SW 1271 (cell line): ENCODE measurements at places on chromosomes 13 and 19.
A peak's percentile ranks its signal among the peaks of the same experiment; 100 is the strongest.

GRCh38 chr13:42119875-42120274, 71.4 kb downstream of the DGKH start:
- no peak for DNase-seq

- DNase-seq: no peak
Measured at GRCh38 chr19:4375164-4376027, 25.0 kb downstream of the SH3GL1 start.

- DNase-seq: no peak
Measured at GRCh38 chr13:71621174-71622124, 245.6 kb downstream of the DACH1 start.

DNA sequence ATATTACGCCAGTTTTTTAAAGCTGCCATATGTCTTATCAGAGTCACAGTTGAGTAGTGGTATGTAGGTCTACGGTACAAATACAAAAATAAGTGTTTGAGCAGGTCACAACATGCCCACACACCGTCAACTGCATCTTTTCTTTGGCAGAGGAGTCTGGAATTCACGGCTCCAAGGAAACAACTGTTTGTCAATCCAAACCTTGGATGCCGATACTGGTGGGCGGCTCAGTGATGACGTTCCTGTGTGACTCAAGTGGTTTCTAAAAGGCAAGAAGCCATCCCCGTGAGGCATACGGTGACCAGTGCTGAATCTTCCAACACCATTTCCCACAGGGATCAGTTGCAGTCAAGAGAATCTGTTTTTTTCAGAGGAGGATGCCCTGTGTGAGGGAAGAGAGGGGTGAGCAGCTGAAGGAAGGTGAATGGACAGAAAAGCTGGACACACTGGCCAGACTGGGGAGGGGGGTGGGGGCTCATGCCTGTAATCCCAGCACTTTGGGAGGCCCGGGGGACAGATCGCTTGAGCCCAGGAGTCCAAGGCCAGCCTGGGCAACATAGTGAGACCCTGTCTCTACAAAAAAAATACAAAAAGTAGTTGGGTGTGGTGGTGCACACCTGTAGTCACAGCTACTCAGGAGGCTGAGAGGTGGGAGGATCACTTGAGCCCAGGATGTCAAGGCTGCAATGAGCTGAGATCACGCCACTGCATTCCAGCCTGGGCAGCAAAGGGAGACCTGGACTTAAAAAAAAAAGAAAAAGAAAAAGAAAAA, 22.8 kb upstream of the CEBPG start:
- no peak for DNase-seq

DNA sequence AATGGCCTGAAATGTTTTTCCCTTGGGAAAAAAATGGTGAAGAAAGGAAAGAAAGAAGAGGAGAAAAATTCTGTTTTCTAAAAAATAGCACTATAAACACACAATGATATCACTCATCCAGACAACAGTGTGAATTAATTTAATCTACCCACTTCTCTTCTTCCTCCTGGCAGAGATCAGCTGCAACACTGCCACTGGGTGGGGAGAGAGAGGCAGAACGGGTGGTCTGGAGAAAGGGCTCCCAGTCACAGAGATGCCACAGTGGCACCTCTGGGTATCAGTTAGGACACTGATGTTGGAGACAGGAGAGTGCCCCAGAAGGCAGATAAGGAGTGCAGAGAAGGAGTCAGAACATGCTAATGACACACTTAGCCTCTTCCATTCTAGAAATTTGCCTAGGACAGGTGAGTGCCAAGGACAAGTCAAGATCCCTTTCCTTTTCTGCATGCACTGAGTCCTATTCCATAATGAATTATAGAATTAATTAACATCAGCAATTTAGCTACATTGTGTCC, 168.6 kb downstream of the SUCLA2 start:
- DNase-seq: no peak

GRCh38 chr19:4773047-4773640, 18.4 kb upstream of the FEM1A start:
- no peak for DNase-seq

DNA sequence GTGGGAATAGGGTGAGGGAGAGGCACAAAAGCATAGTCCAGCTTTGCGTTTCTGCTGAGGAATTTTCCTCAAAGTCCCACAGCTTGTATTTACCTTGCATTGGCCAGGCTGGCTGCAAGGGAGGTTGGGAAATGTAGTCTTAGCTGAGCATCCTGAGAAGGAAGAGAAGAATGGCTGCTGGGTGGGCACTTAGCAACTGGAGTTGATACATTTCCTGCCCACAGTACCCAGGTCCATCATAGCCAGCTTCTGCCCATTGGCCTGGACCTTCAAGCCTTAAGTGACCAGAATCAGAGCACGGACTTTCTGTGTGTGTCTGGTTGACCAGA, 112.4 kb downstream of the SIPA1L3 start:
- no peak for DNase-seq

DNA sequence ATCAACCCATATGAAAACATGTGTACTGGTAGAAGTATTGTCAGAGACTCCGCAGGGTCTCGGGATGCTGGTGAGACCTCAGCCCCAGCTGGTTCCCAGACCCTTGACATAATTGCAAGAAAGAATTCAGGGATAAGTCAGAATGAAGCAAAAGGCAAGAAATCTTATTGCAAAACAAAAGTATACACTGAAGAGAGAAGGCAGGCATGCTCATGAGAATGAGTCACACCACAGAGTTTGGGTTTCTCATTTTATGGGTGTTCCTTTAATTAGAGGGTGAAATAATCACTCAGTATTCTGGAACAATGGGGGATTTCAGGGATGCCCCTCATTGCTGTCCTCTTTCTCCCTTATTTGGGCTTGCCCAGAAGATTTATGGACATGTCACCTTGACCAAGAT, 1423.8 kb upstream of the MIR17HG start:
- DNase-seq: no peak

DNA sequence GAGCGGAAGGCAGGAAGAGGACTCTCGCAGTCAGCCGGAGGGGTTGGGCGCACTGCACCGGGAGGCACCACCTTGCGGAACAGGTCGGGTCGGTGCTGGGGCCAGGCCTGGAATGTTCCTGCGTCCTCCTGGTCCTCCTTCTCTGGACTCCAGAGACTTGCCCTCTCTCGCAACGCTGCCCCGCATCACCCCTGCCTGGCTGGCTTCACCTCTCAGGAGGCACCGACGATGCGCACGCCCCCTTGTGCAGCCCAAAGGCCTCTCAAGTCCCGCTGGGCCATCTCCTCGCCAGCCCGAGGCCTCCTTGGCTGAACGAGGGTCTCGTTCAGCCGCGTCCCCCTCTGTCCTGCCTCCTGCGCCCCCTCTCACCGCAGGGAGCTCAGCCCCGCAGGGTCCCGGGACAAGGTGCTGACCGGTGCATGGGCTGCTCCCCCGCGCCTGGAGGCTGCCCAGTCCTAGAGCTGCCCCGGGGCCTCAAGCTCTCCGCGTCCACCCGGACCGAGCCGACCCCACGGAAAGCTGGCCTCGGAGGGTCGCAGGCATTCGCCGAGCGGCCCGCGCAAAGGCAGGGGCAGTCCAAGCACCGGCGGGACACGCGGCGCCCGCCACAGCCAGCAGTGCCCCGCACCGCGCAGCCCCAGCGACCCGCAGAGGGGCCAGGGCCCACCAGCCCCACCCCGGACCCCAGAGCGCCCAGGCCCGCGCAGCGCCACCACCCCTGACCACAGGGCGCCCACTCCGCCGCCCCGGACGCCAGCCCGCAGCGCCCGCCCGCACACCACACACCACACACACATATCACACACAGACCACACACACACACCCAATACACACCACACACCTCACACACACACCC, 133.8 kb downstream of the CRYL1 start:
- DNase-seq: no peak

DNA sequence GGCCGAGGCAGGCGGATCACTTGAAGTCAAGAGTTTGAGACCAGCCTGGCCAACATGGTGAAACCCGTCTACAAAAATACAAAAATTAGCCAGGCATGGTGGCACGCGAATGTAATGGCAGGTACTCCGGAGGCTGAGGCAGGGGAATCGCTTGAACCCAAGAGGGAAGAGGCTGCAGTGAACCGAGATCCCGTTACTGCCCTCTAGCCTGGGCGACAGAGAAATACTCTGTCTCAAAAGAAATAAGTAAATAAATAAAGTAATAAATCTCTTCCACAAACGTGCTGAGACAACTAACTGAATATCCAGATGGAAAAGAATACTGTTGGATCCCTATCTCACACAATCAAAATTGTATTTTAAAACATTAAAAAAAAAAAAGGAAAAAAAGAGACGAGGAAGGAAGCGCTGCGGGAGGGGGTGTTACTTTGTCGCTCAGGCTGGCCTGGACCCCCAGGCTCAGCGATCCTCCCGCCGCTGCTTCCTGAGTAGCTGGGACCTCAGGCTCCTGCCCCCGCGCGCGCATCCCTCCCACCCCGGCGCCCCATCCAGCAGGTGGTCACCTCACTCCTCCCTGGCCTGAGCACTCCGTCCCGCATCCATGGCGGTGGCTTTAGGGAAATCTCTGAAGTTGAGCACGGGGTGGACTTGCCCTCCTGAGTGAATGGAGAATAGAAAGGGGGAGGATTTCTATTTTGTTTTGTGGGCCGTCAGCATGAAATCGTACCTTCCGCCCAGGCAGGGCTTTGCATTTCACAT, 628 bp upstream of the ZNF813 start:
- no peak for DNase-seq

DNA sequence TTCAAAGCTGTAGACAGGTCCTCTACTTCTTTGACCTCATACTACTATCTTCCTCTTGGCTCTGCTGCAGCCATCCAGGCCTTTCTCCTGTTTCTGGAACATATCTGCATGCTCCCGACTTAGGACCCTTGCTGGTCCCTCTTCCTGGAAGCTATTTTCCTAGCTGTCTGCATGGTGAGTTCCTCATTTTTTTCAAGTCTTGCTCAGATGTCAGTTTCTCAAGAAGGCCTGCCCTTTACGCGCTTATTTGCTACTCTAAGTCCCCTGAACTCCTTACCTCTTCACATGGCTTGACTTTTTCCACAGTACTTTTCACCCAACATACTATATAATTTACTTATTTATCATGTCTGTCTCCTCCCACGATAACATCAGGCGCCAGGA, 31.4 kb downstream of the DNAJC3 start:
- no peak for DNase-seq

DNA sequence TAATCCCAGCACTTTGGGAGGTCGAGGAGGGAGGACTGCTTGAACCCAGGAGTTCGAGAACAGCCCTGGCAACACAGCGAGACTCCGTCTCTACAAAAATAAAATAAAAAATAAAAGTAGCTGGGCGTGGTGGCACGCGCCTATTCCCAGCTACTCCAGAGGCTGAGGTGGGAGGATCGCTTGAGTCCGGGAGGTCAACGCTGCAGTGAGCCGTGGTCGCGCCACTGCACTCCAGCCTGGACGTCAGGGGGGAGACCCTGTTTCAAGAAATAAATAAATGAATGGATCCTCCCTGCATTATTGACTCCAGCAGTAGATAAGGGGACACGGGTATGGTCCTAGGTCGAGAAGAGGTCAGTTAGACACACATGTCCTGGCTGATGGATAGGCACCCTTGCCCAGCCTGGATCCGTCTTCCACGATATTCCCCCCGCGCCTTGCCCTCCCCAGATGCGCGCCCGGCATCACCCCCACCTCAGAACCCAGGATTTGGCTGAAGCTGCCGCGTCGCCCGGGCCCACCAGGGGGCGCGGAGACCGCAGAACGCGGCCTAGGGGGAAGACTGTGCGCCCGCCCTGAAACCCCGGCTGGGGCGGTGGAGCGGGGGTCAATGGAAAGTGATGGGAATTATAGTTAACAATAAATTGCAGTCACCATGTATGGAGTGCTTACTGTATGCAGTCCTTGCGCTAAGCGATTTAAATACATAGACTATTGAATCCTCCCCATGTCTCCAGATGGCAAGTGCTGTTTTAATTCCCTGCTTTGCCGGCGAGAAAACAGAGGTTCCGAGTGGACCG, 2.1 kb upstream of the HOOK2 start:
- peak; percentile 56 for DNase-seq

- DNase-seq: no peak
Measured at GRCh38 chr13:103762523-103762922, 696.3 kb upstream of the SLC10A2 start.

GRCh38 chr13:50919277-50919676, 9.7 kb downstream of the RNASEH2B start:
- DNase-seq: no peak

- DNase-seq: no peak
Measured at GRCh38 chr13:76474966-76475365, 411.2 kb downstream of the KCTD12 start.

- DNase-seq: no peak
Measured at GRCh38 chr13:30034458-30034795, 184.0 kb upstream of the UBL3 start.

GRCh38 chr13:101892296-101892695, 439.8 kb downstream of the ITGBL1 start:
- DNase-seq: no peak

DNA sequence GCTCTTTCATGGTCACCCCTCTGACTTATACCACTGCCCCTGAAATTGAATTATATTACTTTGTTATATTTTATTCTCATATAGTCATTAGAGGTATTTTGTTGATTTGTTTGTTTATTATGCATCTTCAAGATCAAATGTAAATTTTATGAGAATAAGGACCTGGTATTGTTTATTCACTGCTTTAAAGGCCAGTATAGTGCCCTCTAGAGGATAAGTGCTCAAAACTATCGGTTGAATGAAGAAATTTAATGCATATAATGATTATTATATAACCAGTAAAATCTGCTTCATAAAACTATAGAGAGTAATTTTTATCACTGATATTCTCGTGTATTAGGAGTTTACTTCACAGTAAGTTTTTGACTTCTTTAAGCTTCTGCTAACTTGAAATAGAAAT, 1401.9 kb downstream of the SLITRK1 start:
- DNase-seq: peak; percentile 34

- DNase-seq: no peak
Measured at GRCh38 chr13:60790620-60791019, 393.6 kb downstream of the TDRD3 start.

DNA sequence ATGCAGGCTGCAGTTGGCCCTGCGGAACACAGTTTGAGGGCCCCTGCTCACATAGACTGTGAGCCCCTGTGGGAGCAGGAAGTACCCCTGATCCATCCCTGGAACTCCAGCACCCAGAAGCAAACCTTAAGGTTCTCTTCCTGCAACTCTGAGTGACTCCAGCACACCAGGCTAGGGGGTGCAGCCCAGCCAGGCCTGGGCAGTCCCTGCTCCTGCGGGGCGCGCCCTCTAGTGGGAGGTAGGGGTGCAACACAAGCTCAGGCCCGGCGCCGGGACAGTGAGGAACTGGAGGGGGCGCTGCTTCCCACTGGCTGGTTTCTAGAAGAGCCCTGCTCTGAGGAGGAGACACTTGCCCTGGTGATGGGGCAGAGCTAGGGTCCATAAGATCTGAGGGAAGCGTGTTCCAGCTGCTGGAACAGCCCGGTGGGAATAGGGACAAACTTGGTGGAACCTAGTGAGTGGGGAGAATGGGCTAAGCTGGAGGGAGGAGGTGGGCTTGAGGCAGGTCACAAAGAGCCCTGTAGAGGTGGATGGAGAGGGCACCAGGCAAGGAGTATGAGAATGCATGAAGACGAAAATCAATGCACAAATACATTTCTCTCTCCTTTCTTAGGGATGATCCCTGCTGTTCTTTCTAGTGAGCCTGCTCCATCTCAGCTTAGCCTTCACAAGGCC, 5.0 kb downstream of the ZSCAN5A start:
- DNase-seq: no peak

GRCh38 chr13:97027162-97027554, 32.9 kb upstream of the OXGR1 start:
- DNase-seq: no peak
